ENCODE measurements at places on chromosomes 3 and 15.
A peak's percentile ranks its signal among the peaks of the same experiment; 100 is the strongest.

DNA sequence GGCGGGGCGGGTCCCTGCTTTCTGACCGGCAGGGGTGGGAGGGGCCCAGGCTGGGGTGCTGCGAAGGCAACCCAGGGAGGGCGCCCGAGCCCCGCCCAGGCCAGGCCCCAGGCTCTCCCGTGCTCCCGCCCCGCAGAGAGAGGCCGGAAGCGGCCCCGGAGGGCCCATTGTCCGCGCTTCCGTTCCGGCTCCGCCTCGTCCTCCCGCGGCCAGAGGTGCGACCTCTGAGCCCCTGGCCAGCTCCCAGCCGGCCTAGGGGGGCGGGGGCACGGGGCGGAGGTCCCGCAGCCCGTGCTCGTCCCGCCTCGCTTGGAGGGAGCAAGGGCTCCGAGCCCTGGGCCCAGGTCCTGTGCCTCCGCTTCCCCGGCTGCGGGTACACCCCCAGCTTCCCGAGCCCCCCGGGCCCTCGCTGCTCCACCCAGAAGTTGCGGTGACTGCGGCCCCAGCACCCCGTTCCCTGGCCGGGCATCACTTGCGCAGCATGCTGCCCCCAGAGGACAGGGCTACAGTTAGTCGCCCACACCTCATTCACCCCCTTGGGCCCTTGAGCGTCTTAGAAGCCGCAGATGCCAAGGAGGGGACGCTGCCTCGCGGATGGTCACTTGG is 20.4 kb upstream of the PLXND1 start:
- peak; percentile 93 for DNase-seq

DNA sequence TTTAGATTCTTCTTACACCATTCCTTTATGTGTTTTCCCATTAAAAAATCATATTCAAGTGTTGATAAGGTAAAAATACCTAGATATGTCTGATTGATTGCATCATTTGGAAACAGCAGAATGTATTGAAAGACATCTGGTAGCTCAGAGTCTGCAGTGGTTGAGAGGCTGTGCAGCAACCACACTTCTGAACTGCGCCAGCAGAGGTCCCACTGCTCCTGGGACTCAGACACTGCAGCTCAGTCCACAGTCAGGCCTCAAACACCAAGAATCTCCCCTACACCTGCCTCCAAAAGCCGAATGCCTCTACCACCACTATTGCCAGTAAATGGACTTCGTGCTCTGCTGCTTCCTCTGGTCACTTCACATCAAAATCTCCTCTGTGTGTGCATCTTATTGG is 176.9 kb upstream of the LMCD1 start:
- DNase-seq: no peak

DNA sequence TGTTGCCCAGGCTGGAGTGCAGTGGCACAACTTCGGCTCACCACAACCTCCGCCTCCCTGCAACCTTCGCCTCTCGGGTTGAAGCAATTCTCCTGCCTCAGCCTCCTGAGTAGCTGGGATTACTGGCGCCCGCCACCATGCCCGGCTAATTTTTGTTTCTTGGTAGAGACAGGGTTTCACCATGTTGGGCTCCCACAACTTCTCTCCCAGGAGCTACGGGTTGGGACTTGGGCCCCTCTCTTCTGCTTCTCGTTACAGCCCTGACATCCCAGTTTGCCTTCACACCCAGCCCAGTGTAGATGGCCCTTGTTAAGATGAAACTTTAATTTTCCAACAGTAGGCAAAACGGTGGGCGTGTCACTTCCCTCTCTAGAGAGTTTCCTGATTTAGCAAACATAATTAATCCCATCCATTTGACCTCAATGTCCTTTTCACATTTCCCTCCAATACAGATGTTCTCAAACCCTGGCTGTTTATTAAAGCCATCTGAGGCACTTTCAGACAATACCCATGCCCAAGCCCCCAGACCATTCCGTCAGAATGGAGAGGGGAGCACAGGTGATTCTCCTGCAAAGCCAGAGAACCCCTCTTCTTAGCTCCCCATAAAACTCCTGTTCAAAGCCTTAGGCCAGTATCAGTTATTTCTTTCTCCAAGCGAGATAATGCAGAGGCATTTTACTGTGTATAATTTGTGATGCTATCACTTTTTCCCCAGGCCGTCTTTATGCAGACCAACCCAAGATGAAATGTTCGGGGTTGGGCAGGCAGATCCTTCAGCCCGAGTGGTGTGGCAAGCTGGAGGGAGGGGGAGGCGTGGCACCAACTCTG is 245.7 kb downstream of the XXYLT1 start:
- no peak for DNase-seq

DNA sequence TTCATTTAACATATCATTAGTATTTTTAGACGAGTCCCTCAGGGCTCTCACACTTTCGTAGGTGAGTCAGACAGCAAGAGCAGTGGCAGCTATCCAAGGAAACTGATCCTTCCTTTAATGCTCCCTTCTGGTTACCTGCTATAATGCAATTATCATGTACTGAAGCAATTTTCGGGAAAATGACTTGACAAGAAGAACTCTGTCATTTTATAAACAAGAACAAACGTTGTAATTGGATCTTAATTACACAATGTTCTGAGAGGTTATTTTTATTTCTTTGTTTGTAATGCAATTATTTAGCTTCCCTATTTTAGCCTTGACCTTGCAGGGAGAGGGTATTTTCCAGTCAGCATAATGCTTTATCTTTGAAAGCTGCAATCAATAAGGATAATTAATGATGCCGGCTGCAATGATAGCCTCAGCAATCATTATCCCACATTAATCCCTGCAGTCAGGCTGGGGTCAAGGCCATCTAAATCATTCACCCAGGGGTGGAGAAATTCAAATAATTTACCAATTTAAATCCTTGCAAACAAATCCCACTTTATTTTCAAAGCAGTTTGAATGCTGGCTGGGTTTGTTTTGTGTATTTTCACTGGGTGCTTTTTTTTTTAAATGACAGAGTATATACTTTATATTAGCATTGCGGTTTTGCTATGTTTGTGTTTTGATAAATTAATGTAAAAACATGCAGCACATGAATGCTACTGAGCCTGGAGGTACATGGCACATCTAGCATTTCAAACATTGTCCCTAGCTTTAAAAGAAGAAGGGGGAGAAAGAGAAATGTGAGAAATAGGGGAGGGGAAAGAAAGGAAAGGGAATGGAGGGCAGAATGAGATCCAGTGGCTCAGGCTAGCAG is 249.9 kb downstream of the SHOX2 start:
- DNase-seq: no peak

DNA sequence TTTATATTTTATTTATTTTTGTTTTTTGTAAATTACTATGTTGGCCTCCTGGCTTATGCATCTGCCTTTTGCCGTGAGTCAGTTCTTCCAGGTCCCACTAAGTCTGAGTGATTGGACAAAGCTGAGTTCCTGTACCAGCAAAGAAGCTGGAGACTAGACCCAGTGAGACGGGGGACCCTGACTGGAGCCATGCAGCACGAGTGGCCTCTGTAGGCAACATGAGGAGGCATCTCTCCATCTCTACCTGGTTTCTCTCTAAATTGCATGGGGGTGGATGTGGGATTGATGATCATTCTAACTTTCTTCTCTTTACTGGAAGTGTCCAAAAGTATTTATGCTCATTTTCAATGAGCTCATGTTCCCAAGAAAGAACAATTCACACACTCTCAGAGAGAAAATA is 155.3 kb upstream of the MRPL3 start:
- DNase-seq: no peak

GRCh38 chr3:184647405-184647936 is 64.4 kb downstream of the MAGEF1 start:
- DNase-seq: no peak

DNA sequence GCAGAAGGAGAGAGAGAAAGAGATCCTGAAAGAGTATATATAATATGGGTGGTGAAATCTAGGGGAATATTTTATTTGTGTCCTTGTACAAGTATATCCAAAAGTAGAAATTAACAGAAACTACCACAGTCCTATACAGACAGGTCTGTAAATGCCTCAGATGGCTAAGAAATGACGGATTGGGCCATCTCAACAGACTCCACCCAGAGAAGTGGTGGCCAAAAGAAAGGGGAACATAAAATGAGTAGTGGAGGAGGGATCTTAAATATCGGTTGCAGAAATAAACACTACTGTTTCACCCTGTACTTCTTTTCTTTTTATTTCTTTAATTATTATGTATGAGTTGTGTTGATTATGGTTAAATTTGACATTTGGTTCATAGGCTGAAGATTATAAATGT is 47.7 kb downstream of the CCR3 start:
- no peak for DNase-seq

DNA sequence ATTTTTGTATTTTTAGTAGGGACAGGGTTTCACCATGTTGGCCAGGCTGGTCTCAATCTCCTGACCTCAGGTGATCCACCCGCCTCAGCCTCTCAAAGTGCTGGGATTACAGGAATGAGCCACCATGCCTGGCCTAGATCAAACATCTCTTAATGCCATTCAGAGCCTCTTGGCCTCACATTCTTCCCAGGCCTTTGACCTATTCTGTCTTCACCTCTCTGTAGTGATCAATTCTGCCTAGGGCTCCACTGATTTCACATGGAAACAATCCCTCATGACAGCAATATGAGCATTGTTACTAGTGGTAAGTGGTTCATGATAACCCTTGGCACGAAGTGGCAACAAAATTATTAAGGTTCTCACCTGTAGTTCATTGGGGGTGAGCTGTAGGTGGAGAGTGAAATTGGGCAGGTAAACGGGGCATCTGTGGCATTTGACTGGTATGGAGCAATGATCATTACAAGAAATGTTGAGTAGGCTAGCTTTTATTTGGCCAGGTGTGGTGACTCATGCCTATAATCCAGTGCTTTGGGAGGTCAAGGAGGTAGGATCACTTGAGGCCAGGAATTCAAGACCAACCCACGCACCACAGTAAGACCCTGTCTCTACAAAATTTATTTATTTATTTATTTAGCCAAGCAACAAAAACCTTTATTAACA is 4.8 kb upstream of the ARPIN start:
- DNase-seq: no peak

GRCh38 chr3:144390786-144391185 is 419.2 kb downstream of the DIPK2A start:
- no peak for DNase-seq

DNA sequence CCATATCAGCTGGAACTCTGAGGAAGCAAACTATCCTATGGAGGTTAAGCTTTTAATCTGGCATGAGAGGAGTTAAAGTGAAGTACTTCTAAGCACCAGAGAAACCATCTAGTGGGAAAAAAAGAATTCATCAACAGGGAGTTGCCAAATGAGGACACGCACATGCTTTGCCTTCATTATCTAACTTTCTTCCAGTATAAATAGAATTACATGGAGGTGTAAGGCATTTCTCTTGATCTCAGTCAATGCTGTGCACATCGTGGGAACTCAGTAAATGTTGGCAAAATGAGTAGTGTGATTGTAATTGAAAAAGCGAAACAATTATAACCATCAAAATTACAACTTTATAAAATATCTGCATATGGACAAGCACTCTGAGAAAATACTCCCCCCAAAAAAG is 8.0 kb upstream of the GSK3B start:
- DNase-seq: no peak

DNA sequence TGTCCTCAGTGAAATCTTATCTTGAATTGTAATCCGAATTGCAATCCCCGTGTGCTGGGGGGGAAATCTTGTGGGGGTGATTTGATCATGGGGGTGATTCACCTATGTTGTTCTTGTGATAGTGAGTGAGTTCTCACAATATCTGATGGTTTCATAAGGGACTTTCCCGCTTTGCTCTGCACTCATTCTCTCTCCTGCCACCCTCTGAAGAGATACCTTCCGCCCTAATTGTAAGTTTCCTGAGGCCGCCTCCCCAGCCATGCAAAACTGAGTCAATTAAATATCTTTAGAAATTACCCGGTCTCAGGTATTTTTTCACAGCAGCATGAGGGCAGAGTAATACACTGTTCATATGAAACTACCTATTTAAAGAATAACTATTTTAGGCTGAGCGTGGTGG is 304.1 kb upstream of the EPHA6 start:
- no peak for DNase-seq

DNA sequence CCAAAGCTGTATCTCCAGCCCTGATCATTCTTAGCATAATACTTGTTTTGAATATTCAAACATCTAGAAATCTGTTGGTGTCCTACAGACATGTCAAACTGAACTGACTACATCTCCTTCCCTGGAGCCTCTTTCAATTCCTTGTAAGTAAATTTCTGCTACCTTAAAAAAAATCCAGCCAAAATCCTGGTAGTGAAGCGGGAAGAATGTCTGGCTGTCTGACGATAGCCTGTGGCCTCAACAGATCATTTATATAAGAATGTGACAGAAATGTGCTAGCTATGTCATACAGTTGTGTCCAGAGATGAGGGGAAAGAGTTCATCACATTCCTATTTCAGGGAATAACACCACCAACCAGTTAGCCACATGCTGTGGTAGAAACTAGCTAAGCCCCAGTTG is 18.6 kb upstream of the TM6SF1 start:
- no peak for DNase-seq

- DNase-seq: no peak
Measured at GRCh38 chr15:78640527-78641101, 396 bp downstream of the CHRNB4 start.

DNA sequence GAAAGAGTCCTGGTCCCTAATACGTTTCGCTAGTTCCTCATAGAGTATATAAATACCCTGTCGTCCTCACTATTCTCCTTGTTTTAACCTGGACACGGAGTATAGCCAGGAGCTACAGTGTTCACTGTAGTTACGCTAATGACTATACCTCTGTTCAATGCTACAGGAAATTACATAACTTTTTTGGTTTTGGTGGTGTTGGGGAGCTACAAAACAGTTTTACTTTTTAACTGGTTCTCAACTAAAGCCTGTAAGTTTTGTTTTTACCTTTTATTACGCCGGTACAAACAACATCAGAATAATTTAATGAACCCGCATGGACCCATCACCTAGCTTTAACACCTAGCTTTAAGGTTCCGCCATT is 1.5 kb downstream of the LMLN start:
- DNase-seq: no peak

- DNase-seq: no peak
Measured at GRCh38 chr3:195559723-195560409, 16.7 kb upstream of the PPP1R2 start.

DNA sequence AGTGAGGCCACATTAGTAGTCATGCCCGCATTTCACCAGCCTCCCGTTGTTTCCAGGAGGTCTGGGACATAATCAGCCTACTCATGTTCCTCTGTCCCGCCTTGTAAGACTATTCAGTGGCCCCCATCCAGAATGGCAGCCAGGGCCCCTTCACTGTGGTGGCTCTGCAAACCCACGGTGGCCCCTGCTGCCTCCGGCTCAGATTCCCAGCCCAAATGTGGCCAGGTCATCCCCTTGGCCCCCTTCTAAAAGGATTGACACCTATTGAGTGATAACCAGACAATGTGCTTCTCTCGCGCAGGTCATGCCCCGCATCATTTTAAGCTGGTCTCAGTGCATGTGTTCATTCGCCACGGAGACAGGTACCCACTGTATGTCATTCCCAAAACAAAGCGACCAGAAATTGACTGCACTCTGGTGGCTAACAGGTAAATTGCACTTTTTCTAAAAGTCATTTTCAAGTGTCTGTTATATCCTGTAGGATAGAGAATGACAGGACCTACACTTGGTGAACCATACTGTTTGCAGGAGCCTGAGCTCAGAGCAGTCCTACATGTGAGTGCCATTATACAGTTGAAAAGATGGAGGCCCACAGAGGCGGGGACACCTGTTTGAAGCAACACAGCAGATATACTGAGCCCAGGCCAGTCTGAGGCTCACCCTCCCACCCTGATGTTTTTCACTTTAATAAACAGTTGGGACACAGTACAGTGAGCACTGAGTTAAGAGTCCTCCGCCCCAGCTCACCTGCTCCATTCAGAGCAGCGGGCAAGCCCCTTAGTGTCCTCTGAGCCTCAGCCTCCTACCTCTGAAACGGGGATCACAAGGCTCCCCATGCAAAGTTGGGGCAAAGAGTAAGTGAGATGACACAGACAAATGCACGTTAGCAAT is 47.7 kb downstream of the PXYLP1 start:
- no peak for DNase-seq

All from kidney capillary endothelial cell (primary cell).